Neural crest cell (in vitro differentiated cells): ENCODE measurements at places on chromosomes 3 and 15.

DNA sequence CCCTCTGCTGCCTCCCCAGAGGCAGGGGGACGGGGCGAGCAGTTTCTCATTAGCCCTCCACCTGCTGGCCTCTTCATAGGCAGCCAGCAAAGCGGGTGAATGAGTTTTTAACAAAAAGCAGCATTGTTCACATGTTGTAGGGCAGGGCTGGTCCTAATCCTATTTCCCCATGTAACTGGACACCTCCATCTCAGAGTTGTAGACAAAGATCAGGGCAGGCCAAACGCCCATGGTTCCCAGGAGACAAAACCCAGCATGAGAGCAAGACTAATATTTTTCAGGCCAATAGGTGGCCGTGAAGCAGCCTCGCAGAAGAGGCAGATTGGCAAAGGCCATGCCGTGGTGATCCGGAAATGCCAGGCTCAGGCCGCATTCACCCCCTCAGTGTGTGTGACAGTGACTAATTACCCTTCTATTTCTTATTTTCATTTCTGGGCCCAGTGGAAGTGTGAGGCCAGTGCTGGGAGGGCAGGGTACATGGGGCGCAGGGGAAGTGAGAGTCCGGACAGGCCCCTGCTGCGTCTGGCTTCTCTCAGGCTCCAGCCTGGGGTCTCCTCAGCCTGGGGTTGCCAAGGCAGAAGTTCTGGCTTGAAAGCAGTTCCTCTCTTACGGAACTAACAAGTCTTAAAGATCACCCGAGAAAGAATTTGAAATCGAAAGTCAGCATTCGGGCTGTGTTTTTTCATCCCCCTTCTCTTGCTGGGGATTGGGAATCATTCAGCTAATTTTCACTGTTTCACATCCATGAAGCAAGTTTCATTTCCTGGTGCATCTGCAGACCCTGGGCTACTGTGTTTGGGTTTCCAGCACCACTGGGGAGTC is 64.8 kb downstream of the BOC start:
- peak; percentile 40 for DNase-seq

DNA sequence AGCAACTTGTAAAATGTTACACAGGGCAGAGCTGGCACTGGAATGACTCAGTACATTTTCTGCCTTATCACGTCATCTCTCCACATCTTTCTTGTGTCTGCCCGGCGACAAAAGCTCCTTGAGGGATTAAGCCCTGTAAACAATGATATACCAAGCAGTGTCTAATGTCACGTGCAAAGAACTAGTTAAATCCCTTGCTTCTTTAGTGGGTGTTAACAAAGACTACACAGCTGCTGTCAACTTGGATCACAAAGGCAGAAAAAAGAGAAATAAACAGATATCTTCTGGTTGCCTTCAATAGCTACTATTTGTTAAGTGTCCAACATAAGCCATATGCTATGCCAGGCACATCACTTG is 48.1 kb upstream of the FRMD4B start:
- no peak for DNase-seq

GRCh38 chr3:63353383-63353782 is 75.3 kb downstream of the SYNPR start:
- no peak for DNase-seq

- DNase-seq, result no peak
Measured at GRCh38 chr3:17771177-17772017, 29.0 kb upstream of the TBC1D5 start.

GRCh38 chr3:45353070-45353469 is 35.3 kb upstream of the LARS2 start:
- no peak for DNase-seq

GRCh38 chr3:67689806-67690205 is 35.4 kb upstream of the SUCLG2 start:
- DNase-seq, result no peak

GRCh38 chr15:69848551-69849231 is 249.0 kb downstream of the TLE3 start:
- no peak for DNase-seq

DNA sequence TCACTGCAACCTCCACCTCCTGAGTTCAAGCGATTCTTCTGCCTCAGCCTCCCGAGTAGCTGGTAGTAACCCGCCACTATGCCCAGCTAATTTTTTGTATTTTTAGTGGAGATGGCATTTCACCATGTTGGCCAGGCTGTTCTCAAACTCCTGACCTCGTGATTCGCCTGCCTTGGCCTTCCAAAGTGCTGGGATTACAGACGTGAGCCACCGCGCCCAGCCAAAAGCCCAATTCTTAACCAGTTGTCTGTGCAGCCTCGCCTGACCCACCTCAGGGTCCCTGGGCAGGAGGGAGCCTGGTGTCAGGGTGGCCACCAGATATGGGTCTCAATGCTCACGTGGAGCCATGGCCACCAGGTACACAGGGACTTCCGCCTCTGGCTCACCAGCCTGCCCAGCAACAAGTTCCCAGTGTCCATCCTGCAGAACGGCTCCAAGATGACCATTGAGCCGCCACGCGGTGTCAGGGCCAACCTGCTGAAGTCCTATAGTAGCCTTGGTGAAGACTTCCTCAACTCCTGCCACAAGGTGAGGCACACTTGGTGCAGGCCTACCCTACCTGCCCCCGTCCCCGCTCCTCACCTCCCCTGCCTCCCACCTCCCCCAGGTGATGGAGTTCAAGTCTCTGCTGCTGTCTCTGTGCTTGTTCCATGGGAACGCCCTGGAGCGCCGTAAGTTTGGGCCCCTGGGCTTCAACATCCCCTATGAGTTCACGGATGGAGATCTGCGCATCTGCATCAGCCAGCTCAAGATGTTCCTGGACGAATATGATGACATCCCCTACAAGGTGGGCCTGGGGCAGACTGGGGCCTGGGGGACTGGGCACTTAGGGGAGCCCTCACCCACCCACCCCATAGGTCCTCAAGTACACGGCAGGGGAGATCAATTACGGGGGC is 48.6 kb downstream of the SEMA3G start:
- no peak for DNase-seq

- DNase-seq, result no peak
Measured at GRCh38 chr15:70081612-70082011, 16.1 kb downstream of the TLE3 start.

DNA sequence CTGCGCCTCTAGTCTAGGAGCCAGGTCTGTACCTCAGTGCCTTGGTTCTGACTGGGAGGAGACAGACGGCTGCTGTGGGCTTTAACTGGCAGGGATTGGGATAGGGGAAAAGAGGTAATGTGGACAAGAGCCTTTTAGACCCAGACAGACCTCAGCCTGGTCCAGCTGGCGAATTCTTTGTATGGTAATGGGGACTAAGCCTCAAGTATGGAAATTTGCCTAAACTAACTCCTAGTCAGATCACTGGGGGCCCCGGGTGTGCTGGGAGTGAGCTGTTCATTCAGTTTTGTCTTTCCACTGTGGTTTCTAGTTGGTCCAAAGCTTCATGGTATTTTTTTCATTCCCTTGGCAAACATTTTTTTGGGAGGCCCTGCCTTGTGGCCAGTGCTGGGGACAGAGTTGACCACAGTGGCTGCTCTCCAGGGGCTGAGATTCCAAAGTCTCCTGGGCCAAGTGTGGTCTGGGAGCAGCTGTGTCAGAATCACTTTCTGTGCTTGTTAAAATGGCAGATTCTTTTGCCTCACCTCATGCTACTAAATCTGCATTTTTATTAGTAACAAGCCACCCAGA is 261.4 kb upstream of the C2CD4B start:
- no peak for DNase-seq

GRCh38 chr3:178966299-178967176 is 105.1 kb downstream of the ZMAT3 start:
- no peak for DNase-seq

GRCh38 chr3:16240229-16241023 is 24.3 kb downstream of the DPH3 start:
- DNase-seq, result no peak

DNA sequence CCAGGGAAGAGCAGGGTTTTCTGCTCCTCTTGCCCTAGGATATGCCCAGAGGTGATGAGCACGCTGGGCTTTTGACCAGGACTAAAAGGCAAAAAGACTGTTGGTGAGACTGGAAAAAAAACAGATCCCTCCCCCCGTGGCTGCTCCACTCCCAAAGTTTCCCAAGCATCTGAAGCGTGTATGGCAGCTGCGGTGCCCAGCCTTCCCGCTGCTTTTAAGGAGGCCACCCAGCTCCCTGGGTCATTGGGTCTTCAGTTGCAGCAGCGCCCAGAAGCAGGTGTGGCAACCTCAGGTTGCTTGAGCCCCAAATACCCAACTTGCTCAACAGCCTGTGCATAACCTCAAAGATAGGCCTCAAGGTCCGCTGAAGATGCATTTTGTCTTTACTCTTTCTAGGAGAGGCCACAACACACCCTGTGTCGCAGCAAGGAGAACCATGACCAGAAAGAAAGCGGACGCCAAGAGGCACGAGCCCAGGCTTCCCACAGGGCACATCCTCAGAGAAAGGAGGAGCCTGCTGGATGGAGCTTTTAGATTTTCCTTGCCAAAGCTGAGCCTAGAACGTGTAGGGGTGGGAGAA is 2.0 kb downstream of the SRGAP3 start:
- no peak for DNase-seq

DNA sequence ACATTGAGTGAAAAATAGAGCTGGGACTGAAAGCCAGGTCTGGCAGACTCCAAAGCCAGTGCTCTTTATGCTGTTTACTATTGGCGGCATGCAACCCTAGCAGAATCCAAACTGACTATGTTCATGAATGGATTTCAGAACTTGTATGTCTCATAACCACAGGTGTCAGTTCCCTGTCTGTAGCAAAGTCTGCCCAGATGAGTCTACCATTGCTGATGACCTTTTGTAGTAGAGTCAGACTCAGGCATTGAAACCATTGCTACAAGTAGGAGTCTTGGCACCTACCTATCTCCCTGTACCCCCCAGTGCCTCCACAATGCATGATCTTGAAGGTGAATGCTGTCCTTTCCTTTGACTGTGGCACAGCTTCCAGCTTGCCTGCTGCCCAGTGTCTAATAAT is 157.2 kb upstream of the ROPN1 start:
- no peak for DNase-seq

- DNase-seq, result no peak
Measured at GRCh38 chr3:10338164-10338470, 17.2 kb upstream of the SEC13 start.

DNA sequence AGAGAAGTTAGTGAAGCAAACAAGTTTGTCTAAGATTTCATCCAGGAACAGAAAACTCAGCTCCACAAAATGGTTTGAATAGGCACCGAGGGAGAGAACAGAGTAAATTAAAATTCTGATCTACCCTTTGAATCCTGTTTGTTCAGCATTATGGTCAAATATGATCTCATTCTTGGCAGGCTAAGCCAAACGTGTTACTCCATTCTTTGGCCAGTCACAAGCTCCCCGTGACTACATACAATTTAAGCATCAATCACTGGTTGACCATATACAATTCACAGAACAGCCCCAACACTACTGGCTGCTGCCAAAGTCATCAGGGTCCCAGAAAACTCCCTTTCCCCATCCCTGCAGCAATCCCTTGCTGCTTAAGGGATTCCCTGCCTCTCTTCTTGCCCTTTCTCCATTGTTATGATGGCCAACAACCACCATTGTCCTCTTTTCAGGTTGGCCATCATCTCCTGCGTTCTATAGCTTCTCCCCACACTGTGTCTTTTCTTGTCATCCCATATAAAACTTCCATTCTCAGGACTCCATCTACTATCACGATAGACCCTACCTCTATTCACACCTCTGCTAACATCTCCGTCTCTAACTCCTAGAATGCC is 46.3 kb downstream of the GOLIM4 start:
- no peak for DNase-seq

- DNase-seq, result no peak
Measured at GRCh38 chr3:165476399-165477060, 280.3 kb upstream of the SLITRK3 start.

- DNase-seq, result no peak
Measured at GRCh38 chr3:172341482-172342059, 106.7 kb downstream of the GHSR start.

GRCh38 chr3:12188328-12188648 is 29.6 kb upstream of the TIMP4 start:
- DNase-seq, result no peak
